Osteocyte (in vitro differentiated cells): ENCODE measurements at places on chromosomes 3 and 15.

GRCh38 chr3:4821975-4822374, 157.3 kb upstream of the BHLHE40 start:
- DNase-seq: no peak

DNA sequence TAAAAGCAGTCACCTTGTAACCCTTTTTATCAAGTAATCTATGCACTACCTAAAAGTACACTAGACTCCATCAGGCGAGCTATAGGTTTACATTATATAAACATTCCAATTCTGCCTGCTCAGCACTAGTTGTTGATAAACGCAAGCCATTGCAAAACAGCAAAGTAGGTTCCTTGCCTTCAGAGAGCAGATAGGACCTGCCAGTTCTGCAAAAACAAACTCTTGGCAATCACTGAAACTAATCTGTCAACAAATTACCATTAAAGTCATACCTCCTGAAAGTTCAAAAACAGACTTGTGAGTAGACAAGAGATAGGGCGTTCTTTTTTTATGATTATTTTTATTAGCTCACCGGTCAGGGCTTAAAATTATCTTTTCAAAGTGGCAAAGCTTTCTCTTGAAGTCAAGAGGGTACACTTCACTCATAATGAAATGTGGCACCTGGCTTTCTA, 392.5 kb downstream of the FOXP1 start:
- DNase-seq: no peak

GRCh38 chr15:93129702-93130488, 40.9 kb upstream of the RGMA start:
- no peak for DNase-seq

DNA sequence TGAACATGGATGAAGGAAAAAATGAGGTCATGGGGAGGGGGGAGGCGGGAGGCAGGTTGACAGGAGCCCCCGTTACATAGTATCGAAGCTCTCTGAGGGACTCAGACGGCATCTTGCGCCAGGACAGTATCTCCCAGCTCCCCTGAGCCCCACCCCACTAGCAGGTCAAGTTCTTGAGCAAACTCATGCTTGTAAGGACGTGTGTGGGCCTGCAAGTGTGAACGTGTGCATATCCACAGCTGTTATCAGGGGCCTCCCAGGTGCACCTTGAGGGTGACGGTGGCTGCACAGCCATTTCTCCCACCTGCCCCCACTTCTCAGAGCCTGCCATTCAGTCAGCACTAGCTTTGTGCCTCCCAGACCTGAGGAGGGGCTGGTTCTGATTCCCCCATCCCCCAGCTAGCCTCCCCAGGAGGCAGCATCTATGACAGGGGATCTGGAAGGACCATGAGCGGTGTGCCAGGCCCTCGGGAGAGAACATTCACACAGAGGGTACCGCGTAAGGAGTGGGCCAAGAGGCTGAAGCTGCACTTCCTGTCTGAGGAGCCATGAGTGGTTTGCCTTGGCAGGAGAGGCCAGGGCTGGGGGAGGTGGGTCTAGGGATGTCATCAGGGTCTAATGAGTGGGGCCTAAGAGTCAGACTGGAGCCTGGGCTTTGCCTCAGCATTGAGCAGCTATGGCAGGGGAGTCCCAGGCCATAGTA, 2.9 kb downstream of the SEMA3F start:
- no peak for DNase-seq

GRCh38 chr3:68972358-68972979, 40.1 kb upstream of the TAFA4 start:
- no peak for DNase-seq

DNA sequence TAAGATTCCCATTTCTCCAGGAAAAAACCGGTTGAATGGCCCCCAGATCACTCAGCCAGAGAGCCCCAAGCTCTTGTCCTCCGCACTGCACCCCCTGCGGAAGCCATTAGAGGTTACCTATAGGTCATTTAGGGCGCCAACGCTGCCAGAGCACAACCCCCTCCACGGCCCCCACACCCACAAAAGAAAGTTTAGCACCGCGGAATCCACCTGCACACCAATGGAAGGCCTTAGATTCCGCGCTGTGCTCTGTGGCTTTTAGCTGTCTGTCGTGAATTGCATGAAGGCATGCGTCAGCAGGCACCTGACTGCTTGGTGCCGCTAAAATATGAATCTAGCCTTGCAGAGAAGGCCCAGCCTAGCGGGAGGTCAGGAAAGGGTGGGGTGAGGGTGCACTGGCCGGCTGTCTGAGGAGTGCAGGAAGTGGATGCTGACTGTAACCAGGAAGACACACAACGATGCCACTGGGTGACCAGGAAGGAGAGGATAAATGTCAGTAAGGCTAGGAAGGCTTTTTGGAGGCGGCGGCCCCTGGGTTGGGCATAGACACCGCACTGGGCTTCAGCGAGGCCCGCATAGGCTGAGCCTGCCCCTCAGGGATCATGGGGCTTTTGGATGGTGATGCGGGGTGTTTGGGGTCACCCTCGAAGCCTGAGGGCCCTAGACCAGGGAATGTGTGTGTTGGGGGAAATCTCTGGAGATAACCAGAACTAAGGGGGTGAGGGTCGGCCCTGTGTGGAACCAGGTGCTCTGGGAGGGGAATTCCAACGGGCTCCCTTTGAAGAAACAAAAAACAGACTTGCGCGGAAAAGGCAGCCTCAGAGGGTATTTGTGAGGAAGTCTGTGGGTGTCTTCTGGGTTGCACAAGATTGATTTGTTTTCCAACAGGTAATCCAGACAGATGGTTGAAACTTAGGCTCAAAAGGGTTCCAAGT, 976 bp upstream of the NUP210 start:
- no peak for DNase-seq

DNA sequence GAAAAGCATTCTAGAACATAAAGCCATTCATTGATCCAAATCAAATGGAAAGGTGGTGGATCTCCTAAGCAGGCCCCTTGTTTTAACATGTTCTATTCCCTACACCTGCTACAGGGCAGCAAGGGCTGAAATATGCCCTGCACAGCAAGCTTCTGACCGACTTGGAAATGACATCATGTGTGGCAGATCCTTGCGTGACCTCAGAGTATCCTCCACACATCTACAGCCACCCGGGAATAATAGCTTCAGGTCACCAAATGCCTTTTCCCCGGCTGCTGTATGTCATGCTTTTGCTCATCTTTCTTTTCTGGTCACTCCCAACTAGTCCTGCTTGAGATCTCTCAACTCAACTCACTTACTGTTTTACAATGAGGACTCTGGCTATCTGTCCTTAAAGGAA, 158.2 kb downstream of the ZNF385D start:
- DNase-seq: no peak

- DNase-seq: peak; percentile 96
Measured at GRCh38 chr3:58177747-58178527, 32.8 kb downstream of the DNASE1L3 start.
